Tongue (tissue), 3 donors: ENCODE measurements at places on chromosomes 1 and 21.

DNA sequence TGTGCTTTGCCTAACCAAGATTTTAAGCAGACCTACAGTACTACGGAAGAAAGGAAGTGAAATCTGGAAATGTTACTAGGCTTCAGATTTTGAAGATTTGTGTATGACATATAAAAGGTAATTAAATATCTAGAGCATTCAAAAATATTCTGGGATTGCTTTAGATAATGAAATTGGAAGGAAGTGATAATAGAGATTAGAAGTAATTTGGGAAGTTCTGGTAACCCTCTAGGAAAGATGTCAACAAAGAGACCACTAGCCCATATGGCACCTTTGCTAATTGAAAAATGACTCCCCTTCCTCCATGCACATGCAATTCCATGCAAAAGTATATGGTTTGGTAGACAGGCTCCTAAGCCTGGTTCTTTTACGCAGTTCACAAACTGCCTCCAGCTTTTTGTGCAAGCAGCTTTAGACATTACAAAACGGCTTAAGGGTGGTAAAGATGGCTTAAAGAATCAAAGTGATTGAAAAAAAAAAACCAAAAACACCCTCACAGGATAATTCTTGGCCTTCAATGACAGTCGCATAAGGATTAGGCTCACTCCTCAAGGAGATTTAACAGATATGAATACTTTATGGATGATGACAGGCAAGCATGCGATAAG, 81.8 kb downstream of the LRRC7 start:
- no peak for DNase-seq

DNA sequence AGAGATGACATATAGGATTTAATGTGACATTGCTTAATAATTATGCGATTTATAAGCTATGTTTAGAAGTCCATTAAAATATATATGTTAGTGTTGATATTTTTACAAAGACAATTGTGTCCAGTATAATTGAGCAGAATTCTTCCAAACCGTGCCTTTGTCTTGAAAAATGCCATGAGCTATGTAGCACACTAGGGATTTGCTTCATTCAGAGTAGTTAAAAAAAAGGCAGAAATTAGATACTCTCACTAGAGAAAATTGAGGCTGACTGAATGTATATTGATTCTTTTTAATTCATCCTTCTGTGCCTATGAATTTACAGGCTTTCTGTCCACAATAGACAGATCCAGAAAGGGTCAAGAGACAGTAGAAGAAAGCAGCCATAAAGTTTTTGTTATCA, 429.0 kb downstream of the NEGR1 start:
- no peak for DNase-seq

GRCh38 chr1:8427493-8427892, 109.6 kb downstream of the SLC45A1 start:
- no peak for DNase-seq

GRCh38 chr1:149879556-149879955, 19.8 kb upstream of the BOLA1 start:
- DNase-seq: no peak

DNA sequence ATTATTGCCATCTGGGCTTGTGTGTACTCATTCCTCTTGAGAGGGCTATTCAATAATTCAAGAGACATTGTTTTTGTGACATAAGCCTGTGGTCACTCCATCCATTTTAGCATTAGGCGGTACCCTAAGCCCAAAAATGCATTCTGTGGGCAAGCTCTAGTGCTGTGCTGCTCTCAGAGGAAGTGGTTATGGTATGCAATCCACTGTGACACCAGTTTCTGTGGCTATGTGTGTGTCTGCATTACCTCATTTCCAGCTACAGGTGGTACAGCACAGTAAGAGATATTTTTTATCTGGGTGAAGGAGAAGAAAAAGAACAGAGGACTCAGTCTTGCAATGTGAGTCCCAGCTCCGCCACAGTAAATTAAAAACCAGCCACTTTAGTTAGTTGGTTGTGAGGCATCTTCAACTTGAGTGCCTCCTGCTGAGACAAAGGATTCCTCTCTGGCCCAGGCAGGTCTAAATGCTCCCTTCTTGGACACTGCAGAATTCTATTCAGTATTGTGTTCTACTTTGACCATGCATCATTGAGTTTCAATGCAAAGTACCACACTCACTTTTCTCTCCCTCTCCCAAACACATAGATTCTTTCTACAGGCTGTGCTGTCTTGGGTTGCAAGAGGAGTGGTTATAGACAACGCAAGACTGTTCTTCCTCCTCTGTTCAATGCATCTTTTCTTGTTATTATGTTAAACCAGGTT, 777.8 kb upstream of the BRINP3 start:
- DNase-seq: no peak
